NCI-H1105 (cell line): ENCODE measurements at places on chromosomes 5 and 9.
A peak's percentile ranks its signal among the peaks of the same experiment; 100 is the strongest.

DNA sequence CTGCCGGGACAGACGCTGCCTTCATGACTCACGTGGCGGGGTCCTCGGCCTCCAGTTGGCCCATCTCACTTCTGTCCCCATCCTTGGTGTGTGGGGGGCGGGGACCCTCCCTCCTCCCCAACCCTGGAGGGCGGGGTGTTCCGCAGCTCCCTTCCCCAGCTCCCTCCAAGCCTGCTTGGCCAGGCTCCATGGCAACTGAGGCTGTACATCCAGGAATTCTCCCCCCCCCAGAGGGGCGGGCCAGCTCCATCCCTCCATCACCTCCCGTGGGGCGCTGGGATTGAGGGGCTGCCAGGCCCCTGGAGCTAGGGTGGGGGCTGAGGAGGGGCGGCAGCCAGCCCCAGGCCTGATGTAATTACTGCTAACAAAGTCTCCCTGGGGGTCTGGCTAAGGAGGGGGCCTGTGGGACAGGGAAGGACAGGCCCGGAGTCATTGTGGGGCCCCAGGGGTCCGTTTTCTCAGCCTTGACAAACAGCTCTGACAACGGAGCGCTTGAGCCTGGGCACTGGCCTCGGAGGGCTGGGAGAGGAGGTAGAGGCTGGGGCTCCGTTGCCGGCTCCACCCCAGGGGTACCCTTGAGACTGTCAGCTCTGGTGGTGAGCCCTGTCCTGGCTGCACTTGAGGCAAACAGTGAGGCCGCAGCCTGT is 8.0 kb downstream of the DIPK1B start:
- DNase-seq: no peak

- no peak for DNase-seq
These were observed 62.9 kb downstream of the NREP start for GRCh38 chr5:111694133-111694532.

GRCh38 chr9:5750569-5750968 is 82.3 kb downstream of the ERMP1 start:
- no peak for DNase-seq

DNA sequence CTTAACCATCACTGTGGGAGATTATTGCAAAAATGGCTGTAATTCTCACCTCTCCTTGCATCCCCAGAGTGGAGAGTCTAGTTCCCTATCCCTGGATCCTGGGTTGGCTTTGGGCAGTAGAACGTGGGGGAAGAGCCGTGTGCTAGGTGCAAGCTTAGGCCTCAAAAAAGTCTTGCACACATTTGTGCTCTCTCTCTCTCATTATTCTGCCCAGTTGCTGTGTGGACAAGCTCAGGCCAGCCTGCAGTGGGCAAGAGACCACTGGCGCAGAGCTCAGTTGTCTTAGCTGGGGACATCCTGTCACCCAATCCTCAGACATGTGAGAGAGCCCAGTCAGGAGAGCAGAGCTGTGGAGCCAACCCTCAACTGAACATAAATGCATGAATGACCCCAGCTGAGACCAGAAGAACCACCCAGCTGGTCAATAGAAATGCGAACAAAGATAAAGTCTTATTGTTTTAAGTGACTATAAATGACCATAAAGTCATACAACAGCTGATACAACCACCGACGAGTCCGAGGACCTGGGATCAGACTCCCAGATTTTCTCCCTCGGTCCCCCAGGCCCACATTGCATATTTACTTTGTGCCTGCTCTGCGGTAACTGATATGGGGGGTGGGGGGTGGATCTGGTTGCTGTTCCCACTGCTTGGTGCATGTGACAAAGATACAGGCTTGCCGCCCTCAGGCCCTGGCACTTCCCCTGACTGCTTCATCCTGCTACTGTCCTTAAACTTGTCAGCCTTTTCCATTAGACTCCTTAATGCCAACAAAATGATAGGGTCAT is 166.4 kb upstream of the MVB12B start:
- no peak for DNase-seq

- no peak for DNase-seq
These were observed 281.1 kb upstream of the ANKRD55 start for GRCh38 chr5:56514245-56514644.

DNA sequence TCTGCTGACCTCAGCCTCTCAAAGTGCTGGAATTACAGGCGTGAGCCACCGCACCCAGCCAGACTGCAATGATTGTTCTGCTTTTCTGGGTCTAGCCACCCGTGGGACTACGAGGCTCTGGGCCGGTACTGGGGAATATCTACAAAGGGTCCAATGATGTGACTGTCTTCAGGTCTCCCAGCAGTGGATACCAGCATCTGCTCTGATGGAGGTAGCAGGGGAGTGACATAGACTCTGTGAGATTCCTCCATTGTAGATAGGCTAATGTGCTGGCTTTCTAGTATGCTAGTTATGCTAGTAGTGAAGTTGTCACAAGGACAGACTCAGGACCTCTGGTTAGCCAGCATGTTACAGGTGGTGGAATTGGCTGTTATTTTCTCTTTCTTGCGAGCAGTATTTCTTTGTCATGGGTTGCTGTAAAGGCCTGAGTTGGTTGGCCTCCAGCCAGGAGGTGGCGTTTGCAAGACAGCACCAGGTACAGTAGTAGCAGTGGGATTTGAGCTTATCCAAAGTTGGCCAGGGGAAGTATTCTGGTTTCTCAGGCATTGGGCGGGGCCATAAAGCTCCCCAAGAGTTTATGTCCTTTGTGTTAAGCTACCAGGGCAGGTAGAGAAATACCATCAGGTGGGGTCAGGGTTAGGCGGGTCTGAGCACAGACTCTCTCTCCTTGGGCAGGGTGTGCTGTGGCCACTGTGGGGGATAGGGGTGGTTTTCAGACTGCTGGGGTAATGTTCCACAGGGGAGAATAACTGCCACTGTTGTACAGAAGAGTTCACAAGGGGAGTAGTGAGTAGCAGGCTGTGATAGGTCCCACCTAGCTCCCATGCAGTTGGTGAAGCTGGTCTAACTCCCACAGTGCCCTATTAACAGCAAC is 105.2 kb downstream of the SGCD start:
- DNase-seq: no peak

DNA sequence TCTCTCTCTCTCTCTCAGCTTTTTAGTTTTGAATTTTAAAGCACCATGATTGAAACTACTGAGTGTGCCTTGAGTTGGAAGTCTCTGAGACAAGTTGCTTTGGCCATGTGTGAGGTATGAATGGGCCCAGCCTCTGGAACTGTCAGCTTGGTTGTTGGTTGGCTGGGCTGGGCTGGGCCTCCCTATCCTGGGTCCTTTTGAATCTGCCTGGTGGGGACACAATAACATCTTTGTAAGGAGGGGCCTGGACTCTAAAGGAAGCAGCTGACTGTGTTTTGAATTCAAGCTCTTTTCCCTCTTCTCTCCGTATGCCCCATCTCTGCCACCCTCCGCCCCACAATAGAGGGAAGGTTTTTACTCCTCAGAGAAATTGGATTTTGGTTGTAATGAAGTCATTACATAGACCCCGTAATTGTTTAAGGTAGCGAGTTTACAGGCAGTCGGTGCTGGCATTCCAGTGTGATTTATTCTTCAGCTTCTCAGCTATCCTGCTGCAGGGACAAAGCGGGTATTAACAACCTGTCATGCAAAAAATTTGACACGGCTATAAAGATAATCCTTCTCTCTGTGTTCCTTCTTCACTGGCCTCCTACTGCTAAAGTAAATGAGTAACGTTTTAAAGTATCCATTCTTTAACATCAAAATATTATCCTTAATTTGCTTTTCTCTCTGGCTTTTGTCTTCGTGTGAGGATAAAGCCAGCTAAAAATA is 105.4 kb downstream of the DAPK1 start:
- no peak for DNase-seq

DNA sequence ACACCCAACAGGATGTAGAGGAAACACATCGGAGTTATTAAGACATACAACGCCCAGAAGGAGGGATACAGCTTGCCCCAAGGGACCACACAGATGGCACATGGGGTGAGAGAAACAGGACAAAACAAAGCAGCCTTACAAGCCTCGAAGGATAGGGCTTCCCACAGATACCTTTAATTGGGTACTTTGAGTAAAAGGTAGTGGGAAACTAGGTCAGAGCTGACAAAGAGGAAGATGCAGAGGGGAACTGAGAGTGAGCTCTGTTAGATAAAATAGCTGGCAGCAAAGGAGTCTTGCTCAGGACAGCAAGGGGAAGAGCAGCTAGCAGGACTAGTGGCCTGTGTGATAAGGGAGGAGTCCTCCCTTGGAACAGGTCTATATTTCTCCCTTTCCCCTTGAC is 48.2 kb downstream of the OTP start:
- DNase-seq: no peak

GRCh38 chr5:77983482-77984199 is 207.5 kb upstream of the TBCA start:
- DNase-seq: no peak

DNA sequence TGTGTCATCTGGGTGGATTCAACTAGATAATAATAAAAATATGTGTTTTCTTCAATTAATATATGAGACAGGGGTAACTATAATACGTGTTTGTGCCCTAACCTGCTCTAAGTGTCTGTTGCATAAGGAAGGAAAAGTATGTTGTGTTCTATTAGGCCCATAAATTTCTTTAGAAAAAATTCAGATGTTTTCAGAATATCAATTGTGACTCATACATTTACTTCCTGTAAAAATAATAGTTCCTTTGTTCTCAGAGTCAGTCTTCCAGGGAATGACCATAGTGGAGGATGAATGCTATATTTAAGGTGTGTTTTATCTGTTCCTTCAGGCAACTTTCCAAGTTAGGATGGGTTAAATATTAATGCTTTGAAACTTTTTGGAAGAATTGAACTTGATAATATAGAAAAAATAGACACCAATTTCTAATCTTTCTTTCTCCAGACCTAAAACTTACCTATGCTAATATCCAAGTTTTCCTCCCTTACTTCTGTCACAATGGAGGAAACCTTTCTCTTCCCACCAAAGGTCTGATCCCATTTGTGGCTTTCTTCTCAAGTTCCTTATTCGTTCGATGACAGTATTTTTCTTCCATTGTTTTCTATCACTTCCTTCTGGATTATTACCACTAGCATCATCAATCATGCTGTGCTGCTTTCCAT is 49.9 kb downstream of the ISL1 start:
- DNase-seq: no peak

- DNase-seq: no peak
These were observed 3.1 kb upstream of the KLHL3 start for GRCh38 chr5:137738947-137739346.

DNA sequence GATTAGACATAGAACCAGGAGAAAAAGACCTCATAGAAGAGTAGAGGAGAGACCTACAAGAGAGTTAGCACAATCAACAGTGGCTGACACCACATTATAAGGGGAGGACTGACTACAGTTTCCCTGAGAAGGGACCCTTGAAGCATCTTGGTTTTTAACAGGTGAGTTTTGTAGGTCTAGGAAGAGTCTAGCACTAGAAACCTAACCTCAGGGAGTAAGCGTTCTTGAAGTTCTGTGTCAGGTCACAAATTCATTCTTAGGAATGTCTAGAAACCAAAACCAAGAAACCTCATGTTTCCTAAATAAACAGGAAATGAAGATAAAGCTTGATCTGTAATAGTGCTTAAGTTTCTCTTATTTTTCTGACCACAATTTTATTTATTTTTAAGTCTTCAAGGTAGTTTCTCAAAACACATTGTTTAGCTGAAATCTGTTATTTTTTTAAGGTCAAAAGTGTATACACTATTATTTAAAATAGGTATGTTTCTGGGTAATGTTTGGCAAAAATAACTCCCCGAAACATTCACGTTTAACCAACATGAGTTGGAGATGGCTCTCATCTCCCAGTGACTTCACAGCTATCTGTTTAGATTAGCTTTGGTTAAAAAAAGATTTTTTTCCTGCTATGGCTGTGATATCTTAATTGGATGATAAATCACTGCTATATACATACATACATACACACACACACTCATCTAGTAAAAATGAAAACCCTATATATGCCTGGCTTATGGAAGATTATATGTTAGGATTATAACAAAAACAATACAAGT is 37.1 kb downstream of the MAP3K1 start:
- no peak for DNase-seq

GRCh38 chr9:112810696-112811490 is 60.3 kb downstream of the SNX30 start:
- DNase-seq: no peak

DNA sequence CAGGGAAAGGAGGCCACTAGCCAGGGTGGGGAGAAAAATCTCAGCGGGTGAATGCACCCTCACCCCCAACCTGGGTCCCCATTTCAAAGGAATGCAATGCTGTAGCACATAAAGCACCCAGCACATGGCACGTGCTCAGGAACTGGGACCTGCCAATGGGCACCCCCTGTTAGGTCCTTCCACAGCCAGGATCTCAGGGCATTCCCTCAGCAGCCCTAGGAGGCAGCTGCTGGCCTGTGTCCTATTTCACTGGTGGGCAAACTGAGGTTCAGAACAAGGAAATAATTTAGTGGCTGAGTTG is 8.8 kb downstream of the DNM1 start:
- DNase-seq: no peak

DNA sequence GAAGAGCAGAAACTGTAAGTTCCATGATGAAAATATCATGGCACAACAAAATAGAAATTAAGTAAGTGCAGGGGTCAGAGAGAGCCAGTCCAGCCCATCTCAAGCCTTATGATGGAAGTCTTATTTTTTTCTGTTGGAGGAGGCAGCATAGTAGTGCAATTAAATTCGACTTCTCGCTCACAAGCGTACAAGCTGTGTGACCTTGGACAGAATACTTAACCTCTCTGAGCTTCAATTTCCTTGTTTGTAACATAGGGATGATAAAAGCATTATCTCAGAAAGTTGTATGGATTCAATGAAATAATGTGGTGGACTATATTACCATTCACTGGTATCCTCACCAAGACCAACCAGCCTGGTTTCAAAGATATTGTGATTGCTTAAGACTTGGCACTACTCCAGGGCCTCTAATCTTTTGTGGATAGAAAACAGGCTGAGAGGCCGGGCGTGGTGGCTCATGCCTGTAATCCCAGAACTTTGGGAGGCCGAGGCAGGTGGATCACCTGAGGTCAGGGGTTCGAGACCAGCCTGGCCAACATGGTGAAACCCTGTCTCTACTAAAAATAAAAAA is 26.8 kb upstream of the MVB12B start:
- no peak for DNase-seq

DNA sequence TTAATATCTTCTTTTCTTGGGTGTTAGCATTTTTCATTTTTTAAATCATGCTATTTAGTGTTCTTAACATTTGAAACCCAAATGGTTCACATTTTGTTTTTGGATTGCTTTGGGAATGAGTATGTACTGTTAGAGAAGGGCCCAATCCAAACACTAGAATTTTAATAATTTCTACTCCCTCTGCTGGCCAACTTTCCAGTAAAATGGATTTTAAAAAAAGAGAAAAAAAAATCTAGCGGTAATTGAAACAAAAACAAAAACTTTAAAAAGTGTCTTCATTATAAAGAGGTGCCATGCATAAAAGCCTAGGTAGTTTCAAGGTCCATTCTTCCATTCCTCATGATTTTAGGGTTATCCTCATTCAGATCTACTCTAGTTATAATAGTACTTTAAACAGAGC is 32.1 kb upstream of the RICTOR start:
- no peak for DNase-seq

GRCh38 chr9:136133191-136133958 is 14.7 kb upstream of the TMEM250 start:
- peak; percentile 31 for DNase-seq

DNA sequence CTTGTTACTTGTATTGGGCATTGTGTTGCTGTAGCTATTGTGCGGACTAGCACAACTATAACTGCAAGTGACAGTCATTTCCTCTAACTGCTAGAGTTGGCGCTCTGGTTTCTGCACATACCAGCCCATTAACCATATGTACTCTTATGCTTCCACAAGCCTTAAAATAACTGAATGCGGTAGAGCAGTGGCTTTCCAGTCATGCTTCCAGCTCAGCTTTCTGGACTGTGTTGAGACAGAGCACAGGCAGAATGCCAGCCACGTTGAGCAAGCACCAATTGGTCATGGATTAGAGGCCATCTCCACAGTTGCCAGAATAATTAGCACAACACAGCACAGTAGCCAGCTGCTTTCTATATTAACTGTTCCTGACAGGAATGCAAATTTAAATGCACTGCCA is 12.2 kb downstream of the INVS start:
- peak; percentile 8 for DNase-seq
